Fibroblast of lung (primary cell): ENCODE measurements at places on chromosomes 12 and 14.

DNA sequence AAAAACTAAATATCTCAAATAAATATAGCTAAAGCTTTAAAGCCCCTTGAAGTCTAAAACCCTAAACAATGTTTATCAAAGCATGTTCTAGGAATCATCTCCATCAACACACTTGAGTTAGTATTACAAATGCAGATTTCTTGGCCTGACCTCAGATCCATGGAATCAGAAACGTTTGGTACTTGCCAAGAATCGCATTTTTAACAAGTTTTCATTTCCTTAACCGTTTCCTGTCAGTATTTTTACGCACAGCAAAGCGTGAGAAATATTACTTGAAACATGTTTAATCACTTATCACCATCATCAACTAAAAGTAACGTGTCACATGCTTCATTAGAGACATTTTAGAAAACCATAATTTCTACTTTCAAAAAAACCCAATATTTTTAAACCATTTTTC, 9.7 kb downstream of the SLCO1C1 start:
- no peak for DNase-seq

- DNase-seq: no peak
These were observed 344.7 kb downstream of the NELL2 start for GRCh38 chr12:44531320-44531971.

DNA sequence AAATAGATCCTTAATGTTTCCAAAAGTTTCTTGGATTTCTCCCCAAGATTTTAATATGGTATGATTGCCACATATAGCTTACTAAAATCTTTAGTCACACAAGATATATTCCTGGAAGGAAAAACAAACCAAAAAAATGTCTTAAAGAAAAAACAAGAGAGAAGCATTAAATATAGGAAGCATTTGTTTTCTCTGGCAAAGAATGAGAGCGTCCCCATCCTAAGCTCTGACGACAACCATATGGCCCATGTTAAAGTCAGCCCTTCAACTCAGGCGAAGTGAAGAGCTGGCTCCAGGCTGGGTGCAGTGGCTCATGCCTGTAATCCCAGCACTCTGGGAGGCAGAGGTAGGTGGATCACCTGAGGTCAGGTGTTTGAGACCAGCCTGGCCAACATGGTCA, 35.6 kb downstream of the GCH1 start:
- no peak for DNase-seq

DNA sequence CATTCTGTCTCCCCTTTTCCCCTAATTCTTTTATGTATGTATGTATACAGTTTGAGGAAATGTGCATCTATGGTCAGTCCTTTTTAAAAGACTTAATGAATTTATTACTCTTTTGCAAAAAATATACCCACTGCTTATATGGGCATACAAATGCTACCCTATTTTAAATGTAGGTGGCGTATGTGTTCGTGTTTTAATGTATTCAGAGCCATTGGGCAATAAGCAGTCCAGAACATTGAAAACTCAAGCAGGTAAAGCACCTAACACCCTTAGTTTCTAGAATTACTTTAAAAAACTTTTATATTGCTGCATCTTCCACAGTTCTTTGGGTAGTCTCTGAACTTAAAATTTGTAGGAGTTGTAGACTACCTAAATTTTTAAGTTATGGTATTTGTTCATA, 42.6 kb upstream of the A2ML1 start:
- DNase-seq: no peak
